ENCODE measurements at places on chromosomes 4 and X.

- DNase-seq, result peak; percentile 37
Measured at GRCh38 chrX:15242899-15243555, 26.9 kb downstream of the ASB9 start.

GRCh38 chr4:22416403-22416802, 99.5 kb downstream of the ADGRA3 start:
- DNase-seq, result peak; percentile 45

- no peak for DNase-seq
Measured at GRCh38 chr4:154390324-154390723, 101.3 kb downstream of the DCHS2 start.

- no peak for DNase-seq
Measured at GRCh38 chrX:151183912-151184565, 7.7 kb downstream of the GPR50 start.

GRCh38 chrX:69082055-69082752, 83.0 kb downstream of the PJA1 start:
- no peak for DNase-seq

DNA sequence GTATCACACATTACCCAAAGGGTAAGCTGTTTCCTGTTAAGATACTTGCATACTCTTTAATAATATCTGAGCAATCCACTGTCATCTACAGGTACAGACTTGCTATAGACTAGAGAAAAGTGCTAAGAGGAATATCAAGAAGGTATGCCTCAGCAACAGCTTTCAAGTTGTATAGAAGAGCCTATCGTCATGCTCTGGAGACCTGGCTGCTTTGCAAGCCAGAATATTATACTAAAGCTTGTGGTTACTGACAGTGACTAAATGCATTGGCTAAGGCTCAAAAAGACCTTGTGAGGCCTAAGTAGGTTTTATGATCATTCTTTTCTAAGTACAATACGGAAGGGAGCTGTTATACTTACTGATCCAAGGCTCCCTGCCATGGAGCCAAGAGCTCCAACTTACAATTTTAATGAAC, 11.3 kb downstream of the LAMP2 start:
- DNase-seq, result peak; percentile 82

- DNase-seq, result peak; percentile 71
Measured at GRCh38 chr4:141329174-141329569, 108.5 kb downstream of the ZNF330 start.

- DNase-seq, result peak; percentile 82
Measured at GRCh38 chr4:124713185-124713592, 657 bp upstream of the ANKRD50 start.

DNA sequence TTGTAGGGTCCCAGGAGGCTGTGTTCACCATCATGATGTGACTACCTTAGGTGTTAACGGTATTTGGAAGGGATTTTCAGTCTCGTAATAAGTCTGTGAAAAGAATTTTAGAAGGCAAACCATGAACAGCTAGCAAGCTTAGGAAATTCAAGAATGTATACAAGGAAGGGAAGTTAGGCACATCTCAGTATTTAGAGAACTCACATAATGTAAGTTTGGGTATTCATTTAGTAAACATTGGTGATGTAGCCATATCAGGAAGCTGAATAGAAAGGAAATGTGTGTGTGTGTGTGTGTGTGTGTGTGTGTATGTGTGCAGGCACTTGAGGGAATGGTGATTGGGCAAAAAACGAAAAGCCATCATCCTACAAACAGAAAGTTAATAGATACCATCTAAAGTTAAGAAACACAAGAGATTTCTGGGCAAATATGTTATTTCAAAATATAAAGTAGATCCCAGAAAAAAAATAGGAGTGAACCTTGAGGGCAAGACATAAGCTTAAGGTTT, 34.7 kb upstream of the PRKX start:
- DNase-seq, result no peak

GRCh38 chr4:127632420-127633403, at the start of gene INTU:
INTU (plus strand) TSS chr4:127632957; CDS start chr4:127633035, 78 bp downstream.
- peak; percentile 97 for DNase-seq

- no peak for DNase-seq
Measured at GRCh38 chr4:11446155-11446811, 17.6 kb upstream of the HS3ST1 start.

GRCh38 chrX:112359906-112360305, 277.3 kb upstream of the TRPC5 start:
- peak; percentile 35 for DNase-seq

- DNase-seq, result no peak
Measured at GRCh38 chr4:39369301-39369700, 3.1 kb upstream of the RFC1 start.

DNA sequence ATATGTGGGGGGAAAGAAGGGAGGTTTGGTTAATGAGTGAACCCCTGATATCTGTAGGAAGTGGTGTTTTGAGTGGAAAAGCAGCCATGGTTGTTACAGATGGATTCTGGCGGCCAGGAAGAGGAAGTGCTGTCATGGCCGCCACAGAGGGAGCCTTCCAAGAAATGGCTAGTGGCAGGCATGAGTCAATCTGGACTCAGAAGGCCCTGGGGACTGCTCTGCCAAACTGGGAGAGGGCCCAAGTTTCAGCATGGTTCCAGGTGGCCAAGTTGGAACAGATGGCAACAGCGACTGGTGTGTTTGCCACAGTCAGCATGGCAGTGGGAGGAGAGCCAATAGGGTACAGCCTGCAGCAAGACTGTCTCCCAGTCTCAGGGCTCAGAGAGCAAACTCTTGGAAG, 32.5 kb downstream of the ETDB start:
- no peak for DNase-seq

GRCh38 chrX:99939883-99940232, 470.2 kb downstream of the PCDH19 start:
- no peak for DNase-seq

DNA sequence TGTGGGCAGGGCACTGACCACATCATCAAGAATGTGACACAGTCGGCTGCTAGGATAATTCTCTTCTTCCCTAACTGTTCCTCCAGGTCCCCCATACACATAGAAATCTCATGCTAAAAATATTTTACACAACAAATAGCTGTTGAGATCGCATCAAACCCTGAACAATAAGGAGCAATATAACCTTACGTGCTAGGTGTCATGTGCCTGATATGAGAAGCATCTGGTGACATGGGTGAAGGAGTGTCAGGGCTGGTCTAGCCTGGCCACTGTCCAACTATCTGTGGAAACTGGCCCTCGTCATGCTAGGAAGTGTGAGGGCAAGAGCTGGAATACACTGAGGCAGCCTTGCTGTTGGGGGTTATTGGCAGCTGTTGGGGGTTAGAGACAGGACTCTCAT, 167.3 kb upstream of the PGRMC2 start:
- DNase-seq, result no peak

GRCh38 chr4:24150034-24150433, 260.2 kb upstream of the PPARGC1A start:
- no peak for DNase-seq

DNA sequence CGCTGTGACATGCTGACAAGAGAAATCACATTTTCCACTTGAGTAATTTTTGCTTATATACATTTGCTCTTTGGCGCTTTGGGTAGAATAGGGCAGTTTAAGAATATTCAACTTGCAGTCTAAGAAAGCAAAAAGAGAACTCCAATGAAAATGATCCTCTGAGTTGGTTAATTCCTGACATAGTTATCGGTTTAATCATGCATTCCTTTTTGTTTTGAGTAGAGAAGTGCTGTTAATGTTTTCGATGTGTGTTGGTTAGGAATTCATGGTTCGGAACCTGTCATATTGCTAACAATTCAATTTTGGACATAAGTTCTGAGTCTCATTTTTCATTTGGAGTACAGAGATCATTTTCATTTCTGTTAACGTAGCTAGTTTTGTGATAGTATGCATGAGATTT, 700.6 kb upstream of the PITX2 start:
- peak; percentile 93 for DNase-seq
